Caudate nucleus (tissue), 63 donors: ENCODE measurements at places on chromosomes 5 and 9.

GRCh38 chr5:154049636-154050035 lies 10.9 kb downstream of the MFAP3 start:
- no peak for DNase-seq

DNA sequence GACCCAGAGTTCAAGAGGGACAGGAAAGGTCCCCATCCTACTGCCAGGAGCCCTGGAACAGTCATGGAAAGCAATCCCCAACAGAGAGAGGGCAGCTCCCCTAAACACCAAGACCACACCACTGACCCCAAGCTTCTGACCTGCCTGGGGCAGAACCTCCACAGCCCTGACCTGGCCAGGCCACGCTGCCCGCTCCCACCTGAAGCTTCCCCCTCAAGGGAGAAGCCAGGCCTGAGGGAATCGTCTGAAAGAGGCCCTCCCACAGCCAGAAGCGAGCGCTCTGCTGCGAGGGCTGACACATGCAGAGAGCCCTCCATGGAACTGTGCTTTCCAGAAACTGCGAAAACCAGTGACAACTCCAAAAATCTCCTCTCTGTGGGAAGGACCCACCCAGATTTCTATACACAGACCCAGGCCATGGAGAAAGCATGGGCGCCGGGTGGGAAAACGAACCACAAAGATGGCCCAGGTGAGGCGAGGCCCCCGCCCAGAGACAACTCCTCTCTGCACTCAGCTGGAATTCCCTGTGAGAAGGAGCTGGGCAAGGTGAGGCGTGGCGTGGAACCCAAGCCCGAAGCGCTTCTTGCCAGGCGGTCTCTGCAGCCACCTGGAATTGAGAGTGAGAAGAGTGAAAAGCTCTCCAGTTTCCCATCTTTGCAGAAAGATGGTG lies 31.6 kb downstream of the CD180 start:
- DNase-seq = no peak

DNA sequence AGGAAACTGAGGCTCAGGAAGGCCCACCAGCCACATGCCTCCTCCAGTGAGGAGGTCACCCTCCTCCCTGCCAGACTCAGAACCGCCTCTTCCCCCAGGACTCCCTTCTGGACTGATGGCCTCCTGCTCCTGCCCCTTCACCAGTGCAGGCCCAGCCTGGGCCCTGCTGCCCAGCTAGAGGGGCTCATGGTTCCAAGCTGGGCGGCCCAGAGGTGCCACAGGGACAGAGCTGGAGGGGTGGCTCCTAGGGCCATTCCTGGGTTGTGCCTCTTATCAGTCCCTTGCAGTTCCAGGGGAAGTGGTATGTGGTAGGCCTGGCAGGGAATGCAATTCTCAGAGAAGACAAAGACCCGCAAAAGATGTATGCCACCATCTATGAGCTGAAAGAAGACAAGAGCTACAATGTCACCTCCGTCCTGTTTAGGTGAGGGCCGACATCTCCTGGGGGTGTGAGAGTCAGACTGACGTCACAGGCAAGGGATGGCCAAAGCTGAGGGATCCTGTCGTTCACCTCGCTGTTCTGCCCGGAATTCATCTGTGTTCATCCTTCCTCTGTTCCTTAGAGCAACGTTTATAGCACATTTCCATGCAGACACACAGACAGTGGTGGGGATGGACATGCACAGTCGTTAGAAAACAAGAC lies 819 bp downstream of the LCN2 start:
- no peak for DNase-seq

DNA sequence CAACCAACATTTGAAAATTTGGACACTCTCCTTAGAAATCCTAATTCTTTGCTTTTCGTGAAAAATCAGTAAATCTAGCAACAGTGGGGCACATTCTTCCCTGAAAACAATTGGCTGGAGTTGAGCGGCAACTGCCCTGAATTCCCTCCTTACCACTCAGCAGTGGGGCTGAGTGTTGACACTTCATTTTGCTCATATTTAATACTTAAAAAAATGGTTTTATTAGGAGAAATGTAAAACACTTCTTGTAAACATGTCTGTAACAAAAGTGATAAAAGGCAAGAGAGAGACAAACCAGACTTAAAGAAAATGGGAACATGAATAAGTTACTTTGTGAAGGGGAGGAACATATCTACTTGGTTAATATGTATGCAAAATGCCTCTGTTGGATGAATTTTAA lies 193.5 kb downstream of the CNTLN start:
- DNase-seq = no peak

- DNase-seq = no peak
Observed at GRCh38 chr9:87950296-87950695, 24.0 kb downstream of the CDK20 start.

DNA sequence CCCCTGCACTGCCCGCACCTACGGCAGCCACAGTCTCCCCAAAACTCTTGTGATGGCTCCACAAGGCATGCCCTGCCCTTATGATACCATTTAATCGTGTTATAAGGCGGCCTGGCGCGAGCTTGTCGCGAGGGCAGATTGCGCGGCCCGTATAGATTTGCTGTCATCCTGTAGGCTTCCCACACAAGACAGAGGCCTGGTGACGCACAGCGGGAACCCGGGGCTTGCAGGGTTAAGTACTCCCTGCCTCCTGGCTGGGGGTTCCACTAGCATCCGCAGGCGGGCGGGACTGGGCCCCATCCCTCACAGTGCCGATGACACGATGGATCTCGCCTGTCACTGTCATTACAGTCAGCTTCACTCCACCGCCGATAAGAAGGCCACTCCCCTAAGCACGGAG lies 364.9 kb upstream of the IRX2 start:
- no peak for DNase-seq

DNA sequence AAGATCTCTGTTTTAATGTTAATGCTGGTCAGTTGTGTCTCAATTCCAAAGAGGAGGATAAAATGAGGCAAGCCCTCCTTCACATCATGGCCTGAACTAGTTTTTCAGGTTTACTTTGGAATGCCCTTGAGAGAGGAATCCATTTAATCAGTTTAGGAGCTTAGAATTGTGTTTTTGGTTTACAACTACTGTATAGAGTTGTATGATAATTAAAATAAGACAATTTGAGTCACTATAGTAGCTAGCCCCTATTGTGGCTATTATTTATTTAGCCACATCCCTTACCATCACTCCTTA lies 107.8 kb upstream of the PRLR start:
- no peak for DNase-seq

DNA sequence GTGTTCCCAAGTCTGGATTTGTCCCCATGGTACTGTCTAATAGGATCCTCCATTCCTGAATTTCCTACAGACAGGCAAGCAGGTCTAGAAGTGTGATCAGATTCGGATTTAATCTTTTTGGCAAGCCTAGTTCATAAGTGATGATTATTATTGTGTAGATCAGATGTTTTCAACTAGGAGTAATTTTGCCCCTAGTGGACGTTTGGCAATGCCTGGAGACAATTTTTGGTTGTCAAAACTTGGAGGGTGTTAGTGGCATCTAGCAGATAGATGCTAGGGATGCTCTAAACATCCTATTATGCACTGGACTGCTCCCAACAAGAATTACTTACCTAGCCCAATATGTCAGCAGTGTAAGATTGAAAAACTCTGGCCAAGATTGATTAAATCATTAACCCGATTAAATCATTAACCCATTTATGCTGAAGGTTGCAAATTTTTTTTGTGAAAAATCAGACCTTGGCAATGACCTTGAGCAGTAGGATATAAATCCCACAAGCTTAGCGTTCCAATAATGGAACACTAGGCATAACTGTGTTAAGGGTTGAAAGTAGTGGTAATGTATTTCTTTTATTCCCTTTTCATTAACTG lies 28.2 kb downstream of the TCERG1 start:
- no peak for DNase-seq

GRCh38 chr9:131266266-131267229 lies 9.8 kb downstream of the FAM78A start:
- DNase-seq = no peak

DNA sequence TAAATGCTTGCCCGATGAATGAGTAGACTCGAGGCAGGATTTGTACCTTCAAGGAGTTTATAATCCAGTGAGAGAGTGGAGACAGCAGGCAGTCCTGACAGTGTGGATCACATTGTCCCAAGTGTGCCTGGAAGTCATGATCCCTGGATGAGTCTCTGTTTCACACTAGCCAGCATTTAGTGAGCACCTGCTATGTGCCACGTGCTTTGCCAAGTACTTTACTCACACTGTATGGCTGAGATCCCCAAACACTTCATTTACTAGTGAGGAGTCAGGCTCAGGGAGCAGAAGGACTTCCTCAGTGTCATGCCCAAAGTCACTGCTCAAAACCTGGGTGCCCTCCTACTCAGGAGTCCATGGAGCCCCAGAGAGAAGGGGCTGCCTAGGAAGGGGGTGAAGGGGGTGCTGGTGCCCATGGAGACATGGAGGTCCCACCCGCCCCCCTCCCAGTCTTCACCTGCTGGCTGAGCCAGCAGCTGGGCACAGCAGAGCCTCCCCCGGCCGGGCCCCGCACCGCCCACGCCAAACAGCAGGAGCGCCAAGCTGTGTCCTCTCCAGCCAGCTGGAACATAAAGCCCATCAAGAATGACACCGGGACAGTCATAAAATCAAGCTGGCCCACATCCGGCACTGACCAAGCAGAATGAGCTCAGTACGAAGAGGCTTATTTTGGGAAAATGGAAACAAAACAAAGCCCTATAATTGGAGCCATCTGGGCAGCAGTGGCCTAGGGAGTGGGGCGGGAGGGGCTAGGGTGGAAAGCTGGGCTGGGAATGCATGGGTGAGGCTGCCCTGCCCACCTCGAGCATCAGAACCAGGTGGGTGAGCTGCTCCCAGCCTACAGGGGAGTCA lies 10.6 kb downstream of the LAMC3 start:
- no peak for DNase-seq

DNA sequence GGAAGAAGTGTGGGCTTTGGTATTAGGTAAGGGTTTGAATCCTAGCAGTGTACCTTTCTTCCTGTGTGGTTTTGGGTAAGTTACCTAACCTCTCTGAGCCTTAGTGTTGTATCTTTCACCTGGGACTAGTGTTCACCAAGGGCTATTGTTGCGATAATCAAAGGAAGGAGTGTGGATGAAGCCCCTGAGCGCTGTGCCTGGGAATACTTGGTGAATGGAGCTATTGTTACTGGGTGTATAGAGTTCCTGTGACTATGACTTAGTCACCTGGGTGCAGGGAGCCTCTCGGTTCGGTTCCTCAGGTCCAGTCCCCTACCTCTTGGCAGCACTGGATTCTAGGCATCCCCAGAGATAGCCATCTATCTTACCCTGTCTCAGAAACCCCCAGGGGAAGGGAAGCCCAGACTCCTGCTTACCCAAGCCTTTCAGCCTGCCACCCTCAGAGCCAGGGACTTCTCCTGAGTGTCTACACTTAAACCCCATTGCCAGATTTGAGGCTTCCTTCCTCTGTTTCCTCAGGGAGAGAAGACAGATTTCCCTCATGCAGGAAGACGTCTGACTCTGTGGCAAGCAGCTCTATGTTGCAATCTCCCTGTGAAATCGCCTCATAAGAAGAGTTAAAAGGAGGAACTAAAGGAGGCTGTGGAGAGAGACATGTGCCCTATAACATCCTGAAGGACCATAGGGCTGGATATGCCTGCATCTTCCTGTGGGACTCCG lies 181.0 kb upstream of the PITX1 start:
- DNase-seq = no peak

- DNase-seq = no peak
Observed at GRCh38 chr9:20240498-20240897, 381.8 kb downstream of the MLLT3 start.

DNA sequence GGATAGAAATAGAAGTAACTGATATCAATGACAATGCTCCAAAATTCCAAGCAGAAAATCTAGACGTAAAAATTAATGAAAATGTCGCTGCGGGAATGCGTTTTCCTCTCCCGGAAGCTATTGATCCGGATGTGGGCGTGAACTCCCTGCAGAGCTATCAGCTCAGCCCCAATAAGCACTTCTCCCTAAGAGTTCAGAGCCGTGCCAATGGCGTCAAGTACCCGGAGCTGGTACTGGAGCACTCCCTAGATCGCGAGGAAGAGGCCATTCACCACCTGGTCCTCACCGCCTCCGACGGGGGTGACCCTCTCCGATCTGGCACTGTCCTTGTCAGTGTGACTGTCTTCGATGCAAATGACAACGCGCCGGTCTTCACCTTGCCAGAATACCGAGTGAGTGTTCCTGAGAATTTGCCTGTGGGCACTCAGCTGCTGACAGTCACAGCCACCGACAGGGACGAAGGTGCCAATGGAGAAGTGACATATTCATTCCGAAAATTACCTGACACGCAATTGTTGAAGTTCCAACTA lies 818 bp downstream of the PCDHGA10 start:
- no peak for DNase-seq

- no peak for DNase-seq
Observed at GRCh38 chr5:100406640-100407039, 128.5 kb upstream of the FAM174A start.

- DNase-seq = no peak
Observed at GRCh38 chr5:170743876-170744212, 39.7 kb upstream of the GABRP start.

- DNase-seq = no peak
Observed at GRCh38 chr5:142697356-142698255, 11.7 kb upstream of the FGF1 start.

GRCh38 chr5:66454186-66455078 lies 141.8 kb upstream of the MAST4 start:
- DNase-seq = no peak

DNA sequence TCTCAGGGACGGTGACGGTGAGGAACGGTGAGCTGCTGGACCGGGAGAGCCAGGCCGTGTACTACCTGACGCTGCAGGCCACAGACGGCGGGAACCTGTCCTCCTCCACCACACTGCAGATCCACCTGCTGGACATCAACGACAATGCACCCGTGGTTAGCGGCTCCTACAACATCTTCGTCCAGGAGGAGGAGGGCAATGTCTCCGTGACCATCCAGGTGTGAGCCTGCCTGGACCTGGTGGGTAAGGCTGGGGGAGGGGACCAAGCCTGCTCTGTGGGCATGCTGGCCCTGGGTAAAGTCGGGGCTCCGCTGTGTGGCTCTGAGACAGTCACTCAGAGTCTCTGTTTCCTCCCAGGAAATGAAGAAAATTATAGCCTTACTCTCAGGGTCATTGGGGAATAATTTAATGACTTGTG lies 29.3 kb downstream of the CDHR2 start:
- DNase-seq = no peak

GRCh38 chr5:143002459-143003327 lies 232.5 kb downstream of the ARHGAP26 start:
- DNase-seq = no peak

GRCh38 chr9:36818965-36819870 lies 214.8 kb downstream of the PAX5 start:
- peak; percentile 49 for DNase-seq

GRCh38 chr5:126780165-126780827 lies 3.4 kb downstream of the LMNB1 start:
- DNase-seq = no peak

DNA sequence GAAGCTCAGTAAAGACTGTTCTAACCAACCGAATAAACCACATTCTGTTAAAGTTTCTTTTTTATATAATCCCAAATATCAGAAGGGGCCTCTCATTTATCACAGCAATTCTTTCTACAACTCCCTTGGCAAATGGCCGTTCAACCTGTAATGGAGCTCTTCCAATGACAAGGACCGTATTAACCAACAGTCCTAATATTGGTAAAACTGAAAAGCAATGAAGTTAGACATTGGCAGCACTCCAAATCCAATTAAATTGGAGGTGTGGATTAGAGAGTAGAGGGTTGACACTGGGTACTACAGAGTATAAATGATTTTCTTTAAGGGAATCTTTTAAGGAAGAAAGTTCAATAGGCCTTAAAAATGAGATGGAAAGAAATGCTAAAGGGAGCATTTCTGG lies 842 bp downstream of the TMED7 start:
- DNase-seq = no peak

- DNase-seq = no peak
Observed at GRCh38 chr5:157721159-157721558, 10.1 kb upstream of the THG1L start.

GRCh38 chr9:17669206-17669605 lies 90.3 kb downstream of the SH3GL2 start:
- DNase-seq = no peak
